LHCN-M2 (cell line): ENCODE measurements at places on chromosomes 5 and 9. TPM values are rescaled to one million over a fixed set of nuclear protein-coding genes. Genes with fewer than 3 reads are reported as not detected.

The BARHL1 gene
- not detected in 2 replicates for total RNA-seq

The UBAC1 gene
- total RNA-seq = 62.3 and 75.3 TPM in 2 replicates

The FBP2 gene
- total RNA-seq = not detected in 2 replicates

The PCDHB2 gene
- 10.7 and 13.4 TPM in 2 replicates for total RNA-seq

The MXD3 gene
- 43.1 and 87.9 TPM in 2 replicates for total RNA-seq

The NR4A3 gene
- 0.06 and 0.19 TPM in 2 replicates for total RNA-seq

The LHX2 gene
- 2.4 and 3.4 TPM in 2 replicates for total RNA-seq

The IL3 gene
- total RNA-seq = not detected in 2 replicates

The LHFPL2 gene
- 97.3 and 104 TPM in 2 replicates for total RNA-seq

The SLC45A2 gene
- total RNA-seq = 0.19 TPM in 1 of 2 replicates, not detected in the other

The GRK6 gene
- total RNA-seq = 23.8 TPM in 2 replicates

The ZFP2 gene
- 0.64 and 0.92 TPM in 2 replicates for total RNA-seq

The TAF11L13 gene
- not detected in 2 replicates for total RNA-seq

The SLC36A2 gene
- not detected in 2 replicates for total RNA-seq

The WNK2 gene
- not detected in 2 replicates for total RNA-seq

The FOXD4L3 gene
- not detected in 2 replicates for total RNA-seq

The LRRTM2 gene
- total RNA-seq = under 0.01 and 0.06 TPM in 2 replicates

The LRRC26 gene
- total RNA-seq = not detected in 2 replicates

The CMYA5 gene
- 0.06 TPM in 2 replicates for total RNA-seq

The BAAT gene
- total RNA-seq = 0.06 TPM in 1 of 2 replicates, not detected in the other

The CBY3 gene
- not detected in 2 replicates for total RNA-seq

The FOXD4L6 gene
- 0.38 TPM in 1 of 2 replicates, not detected in the other for total RNA-seq

The CNTNAP3B gene
- 0.11 TPM in 1 of 2 replicates, not detected in the other for total RNA-seq

The CSF1R gene
- total RNA-seq = 0.40 and 1.4 TPM in 2 replicates

The SLC26A2 gene
- total RNA-seq = 36.2 and 36.3 TPM in 2 replicates

The RPS14 gene
- total RNA-seq = 2,061 and 2,574 TPM in 2 replicates
